Activated CD4-positive, alpha-beta T cell treated with anti-CD3 and anti-CD28 coated beads for 48 hours (primary cell): ENCODE measurements at places on chromosomes 5 and 9.

GRCh38 chr5:134103397-134103796 is 11.1 kb upstream of the TCF7 start:
- peak; percentile 57 for DNase-seq

DNA sequence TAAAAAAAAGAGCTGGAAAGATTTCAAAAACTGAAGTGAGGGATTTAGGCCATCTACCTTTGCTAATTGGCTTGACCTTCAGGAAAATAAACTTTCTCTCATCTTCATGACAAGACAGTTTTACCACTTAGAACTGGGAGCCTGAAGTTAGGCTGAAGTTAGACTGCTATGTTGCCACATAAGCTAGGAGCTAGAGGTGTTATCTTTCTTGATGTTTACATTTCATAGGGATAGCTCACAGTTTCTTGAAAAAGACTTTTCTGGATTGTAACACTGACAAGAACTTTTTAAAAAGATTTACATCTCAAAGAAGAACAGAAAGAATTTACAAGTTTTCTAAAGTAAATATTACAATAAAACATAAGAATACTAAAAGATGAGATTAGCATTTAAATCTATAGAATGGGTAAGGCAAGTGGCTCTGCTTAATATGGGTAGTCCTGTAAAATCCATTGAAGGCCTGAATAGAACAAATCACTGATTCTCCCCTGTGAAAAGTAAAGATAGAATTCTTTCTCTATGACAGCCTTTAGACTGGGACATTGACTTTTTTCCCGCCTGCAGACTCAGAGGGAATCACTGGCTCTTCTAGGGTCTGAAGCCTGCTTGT is 1665.4 kb upstream of the CDH9 start:
- no peak for DNase-seq

DNA sequence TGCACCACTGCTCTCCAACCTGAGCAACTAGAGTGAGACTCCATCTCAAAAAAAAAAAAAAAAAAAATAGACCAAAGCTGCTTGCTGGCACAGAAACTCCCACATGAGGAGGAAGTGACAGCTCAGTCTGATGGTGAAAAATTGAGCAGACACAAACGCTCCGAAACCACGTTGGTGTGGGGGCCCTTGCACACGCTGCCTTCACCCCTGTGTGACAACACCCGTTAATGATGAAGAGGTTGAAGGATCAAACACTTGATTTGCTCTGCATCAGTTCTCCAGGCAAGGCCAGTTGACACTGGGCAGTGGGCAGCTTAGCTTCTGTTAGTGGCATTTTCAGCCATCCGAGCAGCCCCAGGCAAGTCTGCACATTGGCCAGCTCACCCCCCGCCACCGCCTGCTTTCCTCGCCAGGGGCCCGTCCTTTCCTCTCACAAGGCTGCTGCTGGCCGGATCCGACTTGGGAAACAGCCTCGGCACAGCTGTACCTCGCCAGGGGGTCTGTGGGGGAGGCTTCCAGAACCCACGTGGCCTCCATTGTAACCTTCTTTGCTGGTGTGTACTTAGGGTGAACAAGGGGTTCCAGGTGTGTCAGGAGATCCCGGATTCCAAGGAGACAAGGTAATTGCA is 79.8 kb downstream of the COL27A1 start:
- DNase-seq = peak; percentile 33

- DNase-seq = no peak
These were observed 19.5 kb upstream of the IRF1 start for GRCh38 chr5:132510076-132510475.

GRCh38 chr5:37738057-37738691 is 101.7 kb downstream of the GDNF start:
- DNase-seq = peak; percentile 14

GRCh38 chr5:124074500-124074899 is 562.5 kb downstream of the CSNK1G3 start:
- DNase-seq = no peak

GRCh38 chr9:121439711-121440664 is 59.7 kb downstream of the GGTA1 start:
- no peak for DNase-seq

- DNase-seq = no peak
These were observed 31.1 kb downstream of the PCSK5 start for GRCh38 chr9:75921391-75922127.
